ENCODE measurements at places on chromosomes 7 and 10.

DNA sequence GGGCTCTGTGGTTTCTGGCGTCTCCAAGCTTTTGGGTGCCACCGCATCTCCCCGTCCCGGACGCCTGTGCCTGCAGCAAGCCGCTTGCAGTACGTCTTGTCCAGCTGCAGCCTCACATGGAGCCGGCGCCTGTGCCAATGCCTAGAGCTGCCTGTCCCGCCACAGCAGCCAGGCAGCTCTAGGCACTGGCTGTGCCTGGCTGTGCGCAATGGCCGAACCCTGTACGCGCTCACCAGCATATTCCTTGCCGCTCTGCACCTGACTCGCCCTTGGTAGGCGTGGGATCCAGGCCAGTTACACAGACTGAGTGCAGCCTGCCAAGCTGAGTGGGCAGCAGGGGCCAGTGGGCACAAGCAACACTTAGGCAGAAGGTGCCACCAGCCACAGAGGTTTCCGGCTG lies 381.2 kb upstream of the SORCS1 start:
- peak; percentile 22 for DNase-seq

DNA sequence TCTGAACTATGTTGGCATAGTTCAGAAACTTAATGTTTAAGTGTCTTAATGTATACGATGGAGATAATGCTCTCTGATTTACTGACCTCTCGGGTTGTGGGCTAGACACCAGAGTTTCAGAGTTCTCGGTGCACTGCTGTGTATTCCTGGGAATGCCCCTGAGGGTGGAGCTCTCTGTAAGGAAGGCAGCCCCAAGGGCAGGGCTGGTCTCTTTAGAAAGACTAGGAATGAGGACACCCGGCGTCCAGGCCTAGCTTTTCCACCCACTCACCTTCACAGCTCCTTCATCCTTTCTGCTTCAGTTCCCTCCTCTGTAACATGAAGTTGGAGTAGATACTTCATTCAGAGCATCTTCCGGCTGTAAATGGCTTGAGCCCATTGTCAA lies 536.6 kb upstream of the GALNT17 start:
- DNase-seq: no peak

DNA sequence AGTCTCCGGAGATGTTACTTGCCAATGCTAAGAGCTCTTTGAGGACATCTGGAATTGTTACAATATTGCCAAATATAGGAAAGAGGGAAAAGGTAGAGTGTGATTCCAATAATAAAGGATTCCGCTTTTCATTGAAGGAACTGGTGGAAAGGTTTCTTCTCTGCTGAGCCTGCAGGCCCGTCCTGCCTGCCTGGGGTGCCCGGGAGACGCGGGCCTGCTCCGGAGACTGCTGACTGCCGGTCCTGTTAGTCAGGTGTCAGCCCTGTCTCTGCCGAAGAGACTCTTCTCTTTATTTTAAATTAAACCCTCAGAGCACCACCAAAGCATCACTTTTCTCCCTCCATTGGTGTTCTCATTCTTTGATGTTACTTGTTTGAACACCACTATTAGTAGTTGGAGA lies 2.2 kb downstream of the EGFR start:
- DNase-seq: no peak

DNA sequence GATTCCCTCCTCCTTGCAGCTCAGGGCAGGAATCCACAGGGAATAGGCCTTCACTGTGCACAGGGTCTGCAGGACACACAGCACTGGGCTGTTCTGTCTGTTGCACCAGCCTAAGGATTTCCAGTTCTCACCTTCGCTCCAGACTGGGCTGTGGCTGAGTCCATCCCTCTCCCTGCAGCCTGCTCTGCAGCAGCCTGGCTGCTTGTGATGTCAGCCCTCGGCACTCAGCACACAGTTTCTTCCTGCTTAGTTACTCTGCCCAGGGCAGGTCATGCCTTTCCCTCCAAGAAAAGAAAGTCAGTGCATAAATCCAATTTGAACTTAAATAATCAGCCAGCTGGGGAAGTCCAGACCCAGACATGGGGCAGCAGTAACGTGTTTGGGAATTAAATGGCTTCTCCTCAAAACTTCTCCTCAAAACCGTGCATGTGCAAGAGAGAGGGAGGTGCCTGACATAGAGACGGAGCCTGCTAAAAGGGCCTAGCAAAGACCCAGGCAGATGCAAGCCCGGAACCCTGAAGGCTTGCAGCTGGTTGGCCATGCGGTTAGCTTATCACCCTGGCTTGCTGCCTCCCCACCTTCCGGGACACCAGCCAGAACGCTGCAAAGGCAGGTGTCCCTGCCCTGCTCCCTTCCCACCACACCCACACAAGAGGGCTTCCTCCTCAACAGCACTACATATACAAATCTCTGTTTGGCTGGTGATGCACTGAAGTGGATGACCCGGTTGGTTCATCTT lies 10.9 kb upstream of the GDF2 start:
- DNase-seq: peak; percentile 7

GRCh38 chr10:47340608-47341170 lies 7.5 kb upstream of the RBP3 start:
- peak; percentile 37 for DNase-seq

- DNase-seq: peak; percentile 48
Measured at GRCh38 chr10:120599200-120599724, 142.2 kb downstream of the PLPP4 start.

- no peak for DNase-seq
Measured at GRCh38 chr7:16484453-16485158, 19.1 kb upstream of the SOSTDC1 start.

Data from G401 (cell line).